ENCODE measurements at places on chromosomes 2 and 18.
A peak's percentile ranks its signal among the peaks of the same experiment; 100 is the strongest.

DNA sequence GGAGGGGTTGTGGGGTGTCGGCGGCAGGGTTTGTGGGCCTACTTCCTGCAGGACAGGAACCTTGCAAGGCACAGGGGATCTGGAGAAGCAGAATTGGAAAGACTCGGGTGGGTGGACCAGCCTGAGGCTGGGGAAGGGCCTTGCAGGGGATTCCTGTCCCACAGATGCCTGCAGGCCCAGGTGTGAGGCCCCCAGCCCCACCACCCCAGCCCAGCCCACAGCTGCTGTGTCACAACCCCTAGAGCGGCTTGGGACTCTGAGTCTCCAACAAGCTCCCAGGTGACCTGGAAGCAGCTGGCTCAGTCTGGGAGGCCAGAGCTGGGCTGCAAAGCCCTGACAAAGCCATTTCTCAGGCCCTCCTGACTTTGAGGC is 93.1 kb downstream of the ZFP36L2 start:
- DNase-seq: no peak

DNA sequence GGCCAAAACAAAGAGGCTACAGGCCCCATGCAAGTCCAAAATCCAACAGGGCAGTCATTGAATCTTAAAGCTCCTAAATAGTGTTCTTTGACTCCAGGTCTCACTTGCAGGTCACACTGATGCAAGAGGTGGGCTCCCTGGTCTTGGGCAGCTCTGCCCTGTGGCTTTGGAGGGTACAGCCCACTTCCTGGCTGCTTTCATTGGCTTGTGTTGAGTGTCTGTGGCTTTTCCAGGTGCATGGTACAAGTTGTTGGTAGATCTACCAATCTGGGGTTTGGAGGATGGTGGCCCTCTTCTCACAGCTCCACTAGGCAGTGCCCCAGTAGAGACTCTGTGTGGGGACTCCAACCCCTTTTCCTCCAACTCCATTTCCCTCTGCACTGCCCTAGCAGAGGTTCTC is 115.8 kb upstream of the ALKAL2 start:
- DNase-seq: no peak

DNA sequence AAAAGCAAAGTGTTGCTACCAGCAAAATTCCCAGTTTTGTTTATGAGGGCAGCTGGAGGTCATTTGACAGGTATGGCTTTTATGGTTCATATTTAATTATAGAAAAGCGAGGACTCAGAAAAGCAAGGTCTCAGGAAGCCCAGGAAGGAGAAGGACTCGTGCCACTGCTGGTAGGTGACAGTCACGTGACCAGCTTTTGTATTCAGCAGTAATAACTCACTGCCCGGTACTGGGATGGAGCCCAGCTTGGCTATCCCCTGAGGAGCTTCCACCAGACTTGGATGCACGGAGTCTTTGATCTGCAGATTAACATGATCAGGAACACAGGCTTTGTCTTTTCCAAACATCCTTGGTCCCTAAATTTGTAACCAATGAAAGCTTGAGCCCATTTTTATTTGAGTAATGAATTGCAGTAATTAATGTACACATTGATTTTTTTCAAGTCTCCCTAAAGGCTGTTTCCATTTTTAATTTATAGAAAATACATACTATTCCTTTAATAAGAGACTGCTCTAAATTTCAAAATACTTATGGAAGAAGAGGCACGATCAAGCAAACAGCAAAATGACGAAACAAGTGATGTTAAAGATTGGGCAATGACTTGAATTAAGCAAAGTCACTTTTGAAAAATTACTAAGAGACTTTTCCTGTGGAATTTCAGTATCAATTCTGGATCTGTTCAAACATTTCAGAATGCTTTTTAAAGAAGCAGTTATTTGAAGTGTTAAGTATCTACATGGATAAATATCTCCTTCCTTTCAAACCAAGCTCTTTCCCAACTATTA is 251.7 kb upstream of the HNRNPA3 start:
- DNase-seq: peak; percentile 58

DNA sequence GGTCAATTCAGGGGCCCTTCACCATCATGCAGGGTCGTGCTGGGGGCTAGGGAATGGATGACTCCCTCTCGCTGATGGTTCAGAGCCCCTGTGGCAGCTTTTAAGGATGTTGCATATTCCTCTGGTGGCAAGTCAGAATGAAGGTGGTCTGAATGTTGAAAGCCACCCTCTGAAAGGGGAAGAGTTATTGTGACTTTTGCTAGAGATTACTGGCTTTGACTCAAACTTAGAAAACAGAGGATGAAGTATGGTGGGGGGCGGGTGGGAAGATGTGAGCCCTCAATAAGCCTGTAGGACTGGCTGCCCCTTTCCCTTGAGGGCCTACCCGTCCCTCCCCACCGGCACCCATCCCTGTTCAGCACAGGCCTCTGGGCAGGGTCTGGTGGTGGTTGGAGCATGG is 23.2 kb downstream of the MC2R start:
- no peak for DNase-seq

- no peak for DNase-seq
Observed at GRCh38 chr2:3627500-3628100, 30.4 kb upstream of the ALLC start.

- DNase-seq: no peak
Observed at GRCh38 chr18:55968550-55968949, 380.6 kb upstream of the TCF4 start.

- no peak for DNase-seq
Observed at GRCh38 chr2:199085261-199085660, 372.5 kb downstream of the SATB2 start.

- no peak for DNase-seq
Observed at GRCh38 chr2:66729416-66730330, 294.7 kb downstream of the MEIS1 start.

- DNase-seq: no peak
Observed at GRCh38 chr2:88603146-88603545, 24.1 kb downstream of the EIF2AK3 start.

DNA sequence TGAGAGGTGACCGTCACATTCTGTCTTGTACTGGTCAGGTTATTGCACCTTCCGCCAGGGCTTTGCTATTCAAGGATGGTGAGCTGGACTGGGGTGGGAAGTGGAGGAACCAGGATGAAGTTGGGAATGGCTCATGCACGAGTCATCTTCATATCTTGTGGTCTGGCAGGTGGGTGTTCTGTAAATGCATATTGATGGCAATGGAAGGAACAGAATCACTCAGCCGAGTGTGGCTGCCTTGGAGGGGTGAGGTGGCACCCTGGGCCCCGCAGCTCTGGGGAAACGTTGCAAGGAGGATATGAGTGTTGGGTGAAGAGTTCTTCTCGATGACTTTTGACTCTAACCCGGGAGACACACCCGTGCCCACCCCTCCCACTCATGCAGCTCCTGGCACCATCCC is 1.2 kb downstream of the NEU2 start:
- DNase-seq: no peak

All from inflammatory macrophage treated with lipopolysaccharide for 1 hour (primary cell).